MM.1S (cell line): ENCODE measurements at places on chromosomes 5 and 9.
A peak's percentile ranks its signal among the peaks of the same experiment; 100 is the strongest.

DNA sequence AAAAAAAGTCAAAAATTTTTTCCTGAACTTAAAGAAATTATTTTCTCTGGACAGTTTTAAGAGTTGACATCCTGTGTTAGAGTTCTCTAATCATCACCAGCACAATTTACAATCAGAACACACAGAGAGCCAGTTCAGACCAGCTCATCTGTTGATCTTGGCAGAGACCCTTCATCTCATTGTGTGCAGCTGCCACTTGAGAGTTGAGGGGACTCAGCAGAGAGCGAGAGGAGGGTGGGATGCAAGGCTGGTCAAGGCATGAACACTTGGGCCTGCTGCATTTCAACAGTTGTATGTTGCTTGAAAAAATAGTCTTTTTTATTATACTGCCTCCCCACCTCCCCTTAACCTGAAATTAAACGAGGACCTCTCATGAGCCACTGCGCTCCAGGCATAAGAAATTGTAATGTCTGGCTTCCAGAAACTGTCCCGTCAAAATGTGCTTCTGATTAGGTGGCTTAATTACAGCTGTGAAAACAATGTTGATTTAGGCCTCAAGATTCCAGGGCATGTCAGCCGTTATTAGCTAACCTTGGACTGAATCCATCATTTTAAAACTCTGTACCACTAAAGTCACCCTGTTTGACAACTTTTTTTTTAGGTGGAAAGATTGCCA is 383.6 kb downstream of the CCDC171 start:
- no peak for DNase-seq

DNA sequence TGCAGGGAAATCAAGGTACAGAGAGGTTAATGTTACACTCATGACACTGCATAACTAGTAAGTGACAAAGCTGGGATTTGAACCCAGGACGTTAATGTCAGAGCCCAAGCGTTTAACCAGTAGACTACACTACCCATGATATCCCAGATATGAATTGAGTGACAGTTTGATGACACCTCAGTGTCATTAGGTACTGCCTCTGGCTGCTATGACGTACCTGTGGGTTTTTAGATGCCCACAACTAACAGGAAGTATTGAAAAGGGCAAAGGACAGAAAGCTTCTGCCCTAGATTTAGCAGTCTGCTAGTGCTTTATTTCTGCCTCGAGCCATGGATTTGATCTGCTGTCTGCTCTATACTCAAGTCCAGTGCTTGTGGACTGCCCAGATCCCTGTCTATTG is 56.2 kb downstream of the GLRA1 start:
- DNase-seq: no peak

GRCh38 chr5:178421699-178422399 is 168.3 kb downstream of the COL23A1 start:
- no peak for DNase-seq

- DNase-seq: no peak
Measured at GRCh38 chr9:5790923-5791322, 42.0 kb downstream of the ERMP1 start.

DNA sequence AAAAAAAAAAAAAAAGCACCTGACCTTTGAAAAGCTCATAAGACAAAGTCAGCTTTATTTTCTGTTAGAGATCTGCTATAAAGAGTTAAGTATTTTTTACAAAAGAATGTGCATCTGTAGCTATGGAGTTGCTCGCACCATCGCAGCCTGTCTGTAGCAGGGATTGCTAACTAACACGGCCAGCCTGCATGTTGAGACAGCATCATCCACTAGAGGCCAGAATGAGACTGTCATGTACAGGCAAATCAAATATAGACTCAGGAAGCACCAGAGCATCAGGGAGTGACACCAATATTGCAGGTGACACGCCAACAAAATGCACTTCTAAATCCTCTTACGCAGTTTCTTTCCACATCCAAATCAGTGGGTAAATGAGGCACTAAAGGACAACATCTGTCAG is 136.3 kb upstream of the RASEF start:
- peak; percentile 24 for DNase-seq

- peak; percentile 60 for DNase-seq
Measured at GRCh38 chr5:170896779-170897178, 35.0 kb downstream of the RANBP17 start.

DNA sequence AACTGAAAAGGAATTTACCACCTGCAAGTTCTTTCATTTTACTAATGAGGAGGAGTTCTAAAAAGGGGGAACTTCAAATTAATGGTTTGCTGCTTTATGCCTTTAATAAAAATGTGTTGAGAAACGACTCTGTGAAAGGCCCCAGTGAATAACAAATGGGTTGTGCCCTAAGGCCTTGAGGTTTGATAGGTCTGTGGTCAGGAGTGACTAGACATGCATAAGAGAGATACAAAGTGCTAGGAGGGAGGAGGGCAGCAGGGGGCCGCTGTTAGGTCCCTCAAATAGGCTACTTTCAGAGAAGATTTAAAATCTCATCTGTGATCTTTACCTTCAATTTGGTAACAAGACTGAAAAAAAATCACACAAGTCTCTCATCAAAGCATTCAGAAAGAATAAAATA is 58.3 kb downstream of the FAM81B start:
- DNase-seq: no peak

- DNase-seq: no peak
Measured at GRCh38 chr5:64682608-64683007, 7.7 kb upstream of the SHISAL2B start.

DNA sequence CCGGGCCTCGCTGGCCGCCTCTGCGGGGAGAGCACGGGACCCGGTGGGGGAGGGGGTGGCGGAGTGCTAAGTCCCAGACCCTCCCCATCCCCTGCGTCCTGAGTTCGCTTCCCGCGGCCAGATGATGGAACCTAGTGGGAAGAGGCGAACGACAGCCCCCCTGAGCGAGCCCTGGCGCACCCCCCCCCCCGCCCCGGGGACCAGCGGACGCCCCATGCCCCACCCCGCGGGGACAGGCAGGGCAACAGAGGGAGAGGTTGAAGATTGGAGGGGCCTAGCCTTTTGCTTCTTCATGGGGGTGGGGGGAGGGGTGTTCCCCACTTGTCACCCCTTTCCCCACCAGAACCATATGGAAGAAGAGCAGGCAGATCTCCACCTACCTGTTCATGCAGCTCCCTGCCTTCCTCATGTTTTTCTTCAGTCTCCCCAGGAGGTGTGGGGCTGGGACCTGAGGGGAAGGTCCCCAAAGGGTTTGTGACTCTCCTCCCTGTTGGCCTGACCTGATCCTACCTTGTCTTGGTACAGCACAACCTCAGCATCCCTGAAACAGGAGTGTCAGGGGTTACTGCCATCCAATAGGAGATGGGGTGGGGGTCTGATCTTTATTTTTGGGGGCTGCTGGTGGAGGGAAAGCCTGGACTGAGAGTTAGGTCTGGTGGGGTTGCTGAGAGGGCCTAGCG is 485 bp downstream of the FAM53C start:
- no peak for DNase-seq

- no peak for DNase-seq
Measured at GRCh38 chr9:109652971-109653370, 127.0 kb upstream of the PALM2AKAP2 start.

DNA sequence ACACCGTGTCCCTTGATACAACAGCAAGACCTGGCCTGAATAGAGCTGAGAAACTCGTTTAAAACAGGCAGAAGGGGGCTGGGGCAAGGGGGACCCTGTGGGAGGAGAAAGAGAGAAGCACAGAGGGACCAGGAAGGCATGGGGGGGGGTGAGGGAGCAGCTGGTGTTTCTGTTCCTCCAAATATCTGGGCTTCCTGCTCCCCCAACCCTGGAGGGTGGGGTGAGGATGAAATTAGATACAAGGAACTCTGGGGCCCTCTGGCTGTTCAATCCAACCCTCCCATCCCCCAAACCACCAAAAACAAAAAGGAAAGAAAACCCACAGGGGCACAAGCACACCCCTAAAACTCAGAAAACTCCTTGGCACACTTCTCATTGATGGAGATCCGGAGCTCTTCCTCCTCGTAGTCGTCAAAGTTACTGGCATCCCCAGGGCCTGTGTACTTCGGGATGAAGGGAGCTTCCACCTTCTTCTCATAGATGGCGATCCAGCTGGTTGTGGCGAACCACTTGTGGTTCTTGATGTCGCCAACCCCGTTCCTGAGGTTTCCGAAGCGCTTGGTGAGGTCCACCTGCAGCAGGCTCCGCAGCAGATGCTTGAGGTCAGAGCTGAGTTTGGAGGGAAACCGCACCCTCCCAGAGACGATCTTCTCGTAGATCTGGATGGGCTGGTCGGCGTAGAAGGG is 1.1 kb downstream of the PRKACG start:
- DNase-seq: no peak

DNA sequence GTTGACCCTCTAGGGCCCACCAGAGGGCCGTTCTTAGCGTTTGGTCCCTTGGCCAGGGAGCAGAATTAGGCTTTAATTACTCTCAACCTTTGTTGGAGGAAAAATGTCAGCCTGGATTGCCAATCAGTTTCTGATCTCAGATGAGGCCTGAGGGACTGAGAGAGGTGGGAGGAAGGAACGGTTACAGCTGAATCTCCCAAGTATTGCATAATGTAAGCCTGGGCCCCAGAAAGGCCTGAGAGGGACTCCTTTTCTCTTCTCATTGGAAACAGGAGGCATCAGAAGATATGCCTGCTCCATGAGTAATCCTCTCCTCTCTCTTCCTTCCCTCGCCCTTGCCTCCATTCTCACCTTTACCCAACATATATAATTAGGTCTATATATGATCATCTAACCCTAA is 105.7 kb downstream of the INSYN2B start:
- DNase-seq: no peak

DNA sequence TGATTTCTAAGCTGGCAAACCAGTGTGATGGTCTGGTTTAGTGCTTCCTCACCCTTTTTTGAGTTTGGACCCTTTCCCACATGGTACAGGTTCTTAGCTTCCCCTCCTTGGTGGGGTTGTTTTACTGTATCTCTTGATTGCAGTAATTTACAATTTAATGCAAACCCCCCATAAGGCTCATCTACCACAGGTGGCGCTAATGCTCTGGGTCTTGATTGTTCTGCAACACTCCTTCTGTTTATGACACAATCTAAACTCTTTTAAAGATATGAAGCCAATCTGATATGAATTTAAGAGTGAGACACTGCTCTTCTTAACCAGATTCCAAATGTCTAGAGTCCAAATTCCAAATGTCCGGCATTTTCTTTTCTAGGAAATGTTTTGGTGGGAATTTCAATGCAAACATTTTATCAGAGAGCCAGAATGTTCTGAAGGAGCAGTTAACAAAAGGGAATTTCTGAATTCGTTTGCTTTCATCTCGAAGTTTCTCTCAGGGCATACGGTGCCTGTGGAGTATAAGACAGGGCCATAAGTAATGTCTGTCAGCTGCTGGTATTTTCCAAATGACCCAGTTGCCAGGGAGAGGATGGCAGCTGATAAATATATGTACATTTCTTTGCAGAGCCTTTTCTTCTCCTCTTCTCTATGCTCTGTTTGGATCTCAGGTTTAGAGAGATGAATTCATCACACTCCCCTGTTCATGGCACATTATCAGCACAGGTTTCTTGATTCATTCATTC is 246.8 kb downstream of the ARHGAP26 start:
- DNase-seq: peak; percentile 61

- DNase-seq: no peak
Measured at GRCh38 chr5:159581502-159582249, 251.4 kb upstream of the IL12B start.

GRCh38 chr9:104287253-104287878 is 193.3 kb downstream of the SMC2 start:
- DNase-seq: no peak

DNA sequence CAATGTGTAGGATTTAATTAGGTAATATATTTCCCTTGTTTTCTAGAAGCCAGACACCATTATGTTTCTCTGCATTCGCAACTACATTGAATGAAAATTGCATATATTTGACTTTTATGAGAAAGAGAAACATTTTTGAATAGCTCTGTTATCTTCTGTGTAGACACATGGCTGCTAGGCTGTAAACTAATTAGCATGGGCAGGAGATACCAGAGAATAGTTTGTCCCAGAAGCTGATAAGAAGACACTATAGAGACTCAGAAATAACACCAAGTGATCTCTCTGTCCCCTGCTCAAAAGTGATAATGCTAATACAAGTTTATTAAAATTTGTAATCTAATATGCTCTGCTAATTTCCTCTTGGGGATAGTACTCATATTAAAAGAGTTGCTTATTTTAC is 198.0 kb upstream of the TUSC1 start:
- DNase-seq: no peak

DNA sequence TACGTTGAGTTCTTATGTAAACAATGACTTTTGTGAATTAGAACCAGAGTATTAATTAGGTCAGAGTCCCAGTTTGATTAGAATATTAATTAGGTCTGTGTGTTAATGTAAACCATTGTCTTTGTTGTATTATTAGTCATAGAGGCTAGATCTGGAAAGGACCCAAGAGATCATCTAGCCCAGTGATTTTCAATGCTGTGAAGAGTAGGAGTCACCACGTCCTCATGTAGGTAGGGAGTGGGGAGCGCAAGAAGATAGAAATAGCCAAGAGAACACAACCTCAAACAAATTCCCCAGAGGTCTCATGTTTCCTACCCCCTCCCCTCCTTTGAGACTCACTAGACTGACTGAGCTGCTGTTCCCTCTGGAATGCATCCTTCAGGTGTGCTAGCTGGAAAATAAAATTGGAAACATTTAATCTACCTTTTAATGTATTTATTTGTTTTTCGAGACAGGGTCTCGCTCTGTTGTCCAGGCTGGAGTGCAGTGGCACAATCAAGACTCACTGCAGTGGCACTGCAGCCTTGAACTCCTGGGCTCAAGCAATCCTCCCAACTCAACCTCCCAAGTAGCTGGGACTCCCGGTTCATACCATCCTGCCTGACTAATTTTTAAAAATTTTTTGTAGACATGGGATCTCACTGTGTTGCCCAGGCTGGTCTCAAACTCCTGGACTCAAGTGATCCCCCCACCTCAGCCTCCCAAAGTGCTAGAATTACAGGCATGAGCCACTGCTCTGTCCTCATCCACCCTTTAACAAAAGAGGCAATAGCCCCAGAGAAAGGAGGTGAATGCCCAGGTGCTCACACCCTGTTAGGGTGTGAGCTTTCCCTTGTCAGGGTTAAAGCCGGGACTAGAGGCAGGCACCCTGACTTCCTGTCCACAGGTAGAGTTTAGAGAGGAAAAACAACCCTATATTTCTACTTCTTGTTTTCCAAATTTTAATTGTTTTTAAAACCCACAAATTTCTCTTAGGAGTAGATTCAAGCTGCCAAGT is 92.9 kb downstream of the INIP start:
- no peak for DNase-seq

- DNase-seq: peak; percentile 26
Measured at GRCh38 chr9:36450110-36450732, 50.2 kb upstream of the RNF38 start.

DNA sequence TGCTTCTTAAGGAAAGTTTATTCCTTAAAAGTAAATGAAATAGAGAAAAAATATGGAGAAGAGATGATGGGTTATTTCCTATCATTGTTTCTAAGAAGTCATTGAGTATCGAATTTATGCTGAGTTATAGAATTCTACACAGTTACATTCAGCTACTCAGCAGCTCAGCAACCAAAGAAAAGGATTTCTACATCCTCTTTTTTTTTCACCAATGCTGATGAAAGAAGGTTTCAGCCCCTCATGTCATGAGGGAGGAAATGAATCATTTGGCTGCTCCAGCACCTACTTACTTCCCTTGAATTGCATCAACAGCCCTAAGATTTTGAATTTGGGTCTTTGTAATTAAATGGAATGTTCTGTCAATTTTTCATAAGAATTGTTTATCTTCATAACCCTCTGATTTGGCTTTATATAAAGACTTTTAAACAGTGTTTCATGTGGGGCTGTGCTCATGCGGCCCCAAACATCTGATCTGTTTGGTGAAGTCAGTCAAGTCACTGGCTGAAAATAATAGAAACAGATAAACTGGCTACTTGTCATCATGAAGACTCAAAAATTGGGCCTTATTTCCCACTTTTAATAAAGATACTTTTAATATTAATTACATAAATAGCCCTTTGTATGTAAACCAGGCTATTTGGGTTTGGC is 18.5 kb upstream of the SNX2 start:
- no peak for DNase-seq

- no peak for DNase-seq
Measured at GRCh38 chr5:10301842-10302610, 5.7 kb downstream of the CMBL start.
